ENCODE measurements at places on chromosomes 4 and X.

DNA sequence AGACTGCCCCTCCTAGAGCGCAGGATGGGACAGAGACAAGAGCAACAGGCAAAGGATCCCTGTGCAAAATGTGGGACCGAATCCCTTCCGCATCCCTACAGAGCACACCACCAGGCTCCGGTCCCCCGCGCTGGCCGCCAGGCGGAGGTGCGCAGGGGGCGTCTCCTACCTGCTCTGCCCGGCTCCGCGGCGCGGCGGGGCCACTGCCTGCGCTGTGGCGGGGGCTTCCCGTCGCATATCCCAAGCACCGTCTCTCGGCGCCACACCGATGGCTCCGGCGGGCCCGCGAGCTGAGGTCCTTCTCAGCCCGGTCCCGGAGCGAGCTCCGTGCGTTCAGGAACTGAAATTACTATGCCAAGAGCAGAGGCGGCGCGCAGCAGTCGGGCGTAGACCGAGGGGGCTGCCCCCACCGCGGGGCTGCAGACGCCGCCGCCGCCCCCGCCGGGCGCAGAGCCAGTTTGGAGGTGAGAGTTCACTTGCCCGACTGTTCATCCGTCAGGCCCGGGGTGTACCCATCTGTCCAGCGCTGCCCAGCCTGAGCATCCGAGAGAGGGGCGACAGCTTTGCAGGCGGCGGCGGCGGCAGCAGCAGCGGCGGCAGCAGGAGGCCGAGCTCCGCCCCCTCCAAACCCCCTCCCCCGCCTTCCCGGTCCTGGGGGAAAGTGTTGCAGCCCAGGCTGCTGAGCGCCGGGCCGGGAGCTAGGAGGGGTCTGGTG lies at the start of gene GPRIN3:
GPRIN3 (minus strand) TSS at position 355 of the 715 bp plus-strand sequence. CDS start 57,690 bp downstream, outside the sequence.
- peak; percentile 54 for DNase-seq

DNA sequence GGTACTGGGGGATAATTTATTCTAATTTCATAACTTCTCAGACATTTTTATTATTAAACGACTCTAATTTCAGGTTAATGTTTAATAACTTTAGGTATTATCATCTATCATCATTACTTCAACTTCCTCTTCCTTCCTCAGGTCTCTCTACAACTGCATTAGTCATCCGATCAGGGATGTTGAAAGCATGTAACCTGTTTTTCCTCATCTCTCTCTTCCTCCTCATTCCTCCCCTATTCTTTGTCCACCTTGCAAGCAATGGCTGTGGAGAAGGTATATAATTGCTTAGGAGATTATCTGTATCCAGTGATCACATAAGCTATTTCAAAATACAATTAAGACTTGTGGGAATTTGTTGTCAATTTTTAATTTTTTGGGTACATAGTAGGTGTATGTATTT lies 632.6 kb upstream of the DIAPH2 start:
- no peak for DNase-seq

DNA sequence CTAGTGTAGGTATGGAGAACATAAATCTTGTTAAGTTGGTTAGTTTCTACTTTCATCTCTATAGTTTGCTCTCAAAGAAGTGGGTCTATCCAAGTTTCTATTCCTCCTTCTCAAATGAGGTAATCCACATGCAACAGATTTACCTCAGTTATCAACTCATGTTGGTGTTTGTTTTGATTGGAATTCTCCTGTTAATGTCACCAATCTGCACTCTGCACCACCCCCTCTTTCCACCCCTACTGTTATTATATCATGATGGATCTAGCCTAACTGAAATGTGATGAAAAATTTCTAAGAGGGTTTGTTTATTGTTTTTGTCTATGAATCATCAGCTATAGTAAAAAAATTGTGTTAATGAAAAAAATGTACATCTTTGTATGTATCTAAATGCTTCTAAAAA lies 66.1 kb downstream of the AGTR2 start:
- no peak for DNase-seq

DNA sequence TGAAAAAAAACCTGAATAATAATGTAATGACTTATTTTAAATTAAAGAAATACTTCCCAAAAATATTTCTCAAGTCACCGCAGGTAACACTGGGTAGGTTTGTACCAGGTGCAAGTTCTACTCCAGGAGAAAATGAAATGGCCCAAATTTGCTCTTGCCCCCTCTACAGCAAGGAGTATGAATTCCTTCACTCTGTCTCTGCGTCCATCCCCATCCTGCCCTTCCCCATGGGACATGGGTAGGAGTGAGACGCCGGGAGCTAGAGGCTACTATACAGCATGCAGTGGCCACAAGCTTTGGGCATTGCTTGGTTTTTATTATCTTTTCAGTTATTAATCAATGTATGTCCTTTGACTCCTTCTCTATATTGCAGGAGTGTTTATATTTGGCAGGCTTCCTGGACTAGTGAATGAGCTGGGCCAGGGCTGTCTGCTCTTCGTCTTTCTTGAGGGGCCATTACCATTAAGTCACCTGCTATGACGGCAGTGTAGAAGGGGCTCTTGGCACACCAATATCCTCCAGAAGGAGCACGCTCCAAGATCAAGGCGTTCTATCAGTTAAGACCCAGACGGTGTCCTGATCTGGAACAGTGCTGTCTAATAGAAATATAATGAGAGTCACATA lies 149.6 kb downstream of the ENPP6 start:
- DNase-seq: no peak

DNA sequence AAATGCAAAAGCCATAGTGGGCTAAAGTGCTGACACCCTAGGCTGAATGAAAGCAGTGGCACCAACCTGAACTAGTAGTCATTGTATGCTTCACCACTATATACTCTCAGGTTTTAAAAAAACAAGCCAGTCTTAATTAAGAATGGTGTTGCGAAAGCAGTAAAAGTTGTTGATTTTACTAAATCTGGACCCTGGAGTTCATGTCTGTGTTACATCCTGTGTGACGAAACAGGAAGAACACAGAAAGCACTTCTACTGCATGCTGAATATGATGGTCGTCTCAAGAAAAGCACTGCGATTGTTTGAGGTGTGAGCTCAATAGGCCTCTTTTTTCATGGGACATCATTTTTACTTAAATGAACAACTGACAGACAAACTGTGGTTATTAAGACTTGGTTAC lies 24.2 kb upstream of the GDPD2 start:
- DNase-seq: no peak

DNA sequence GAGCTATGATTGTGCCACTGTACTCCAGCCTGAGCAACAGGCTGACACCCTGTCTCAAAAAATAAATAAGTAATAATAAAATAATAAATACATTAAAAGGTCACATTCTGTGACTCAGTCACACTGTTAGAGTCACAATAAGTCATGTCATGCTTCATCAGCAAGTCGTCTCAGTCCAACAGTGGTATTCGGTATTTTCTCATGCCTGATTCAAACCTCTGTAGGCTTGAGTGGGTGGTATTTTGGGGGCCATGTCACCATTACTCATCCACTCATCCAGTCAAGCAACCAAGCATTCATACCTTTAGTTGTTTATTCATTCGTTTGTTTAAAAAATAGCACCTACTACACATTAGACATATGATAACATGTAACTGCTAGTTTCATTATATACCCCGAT lies 46.9 kb downstream of the SUPT20HL2 start:
- no peak for DNase-seq

GRCh38 chrX:24298191-24298590 lies 15.7 kb downstream of the SUPT20HL2 start:
- no peak for DNase-seq

DNA sequence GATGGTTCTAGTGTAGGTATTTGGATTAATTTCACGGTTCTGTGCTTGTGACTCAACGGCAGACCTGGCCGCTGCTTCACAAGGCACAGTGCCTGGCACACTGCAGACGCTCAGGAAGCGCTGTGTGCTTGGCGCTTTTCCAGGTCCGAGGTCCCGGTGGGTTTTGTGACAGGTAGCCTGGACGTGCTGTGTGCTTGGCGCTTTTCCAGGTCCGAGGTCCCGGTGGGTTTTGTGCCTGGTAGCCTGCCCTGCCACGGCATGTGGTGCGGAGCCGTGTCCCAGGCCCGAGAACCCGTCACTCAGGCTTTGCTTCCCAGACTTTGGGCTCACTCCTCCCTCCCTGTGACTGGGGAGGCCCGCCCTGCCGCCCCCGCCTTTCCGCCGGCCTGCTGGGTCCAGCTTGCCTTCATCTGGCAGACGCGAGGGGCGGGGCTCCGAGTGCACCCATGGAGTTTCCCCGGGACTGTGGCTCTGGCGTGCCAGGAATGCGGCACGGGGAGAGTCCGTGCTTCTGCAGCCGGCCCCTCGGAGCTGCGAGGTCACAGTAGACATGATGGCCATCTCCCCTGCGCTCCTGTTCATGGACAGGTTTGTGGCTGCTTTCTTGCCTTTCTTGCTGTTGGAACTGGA lies 44.2 kb downstream of the TBC1D14 start:
- no peak for DNase-seq

DNA sequence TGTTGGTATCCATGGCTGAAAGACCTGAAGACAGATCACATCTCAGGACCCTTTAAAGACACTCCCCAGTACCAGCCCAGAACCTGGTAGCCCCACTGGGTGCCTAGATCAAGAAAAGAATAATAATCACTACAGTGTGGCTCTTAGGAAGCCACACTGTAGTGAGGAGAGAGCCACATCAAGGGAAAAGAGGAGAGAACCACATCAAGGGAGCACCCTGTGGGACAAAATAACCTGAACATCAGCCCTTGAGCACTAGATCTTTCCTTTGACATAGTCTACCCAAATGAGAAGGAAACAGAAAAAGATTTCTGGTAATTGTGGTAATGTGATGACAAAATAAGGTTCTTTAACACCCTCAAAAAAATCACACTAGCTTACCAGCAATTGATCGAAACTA lies 15.3 kb downstream of the RTL3 start:
- DNase-seq: no peak

GRCh38 chrX:50581405-50581804 lies 110.8 kb upstream of the DGKK start:
- DNase-seq: no peak

DNA sequence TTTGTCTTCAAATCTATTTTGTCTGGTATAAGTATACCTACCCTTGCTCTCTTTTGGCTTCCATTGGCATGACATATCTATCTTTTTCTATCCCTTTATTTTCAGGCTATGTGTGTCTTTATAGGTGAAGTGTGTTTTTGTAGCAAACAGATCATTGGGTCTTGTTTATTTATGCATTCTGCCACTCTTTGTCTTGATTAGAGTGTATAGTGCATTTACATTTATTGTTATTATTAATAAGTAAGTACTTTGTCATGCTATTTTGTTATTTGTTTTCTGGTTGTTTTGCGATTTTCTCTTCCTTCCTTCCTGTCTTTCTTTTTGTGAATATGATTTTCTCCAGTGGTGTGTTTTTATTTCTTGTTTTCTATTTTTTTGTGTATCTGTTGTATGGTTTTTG lies 188.6 kb downstream of the GLUD2 start:
- DNase-seq: no peak

DNA sequence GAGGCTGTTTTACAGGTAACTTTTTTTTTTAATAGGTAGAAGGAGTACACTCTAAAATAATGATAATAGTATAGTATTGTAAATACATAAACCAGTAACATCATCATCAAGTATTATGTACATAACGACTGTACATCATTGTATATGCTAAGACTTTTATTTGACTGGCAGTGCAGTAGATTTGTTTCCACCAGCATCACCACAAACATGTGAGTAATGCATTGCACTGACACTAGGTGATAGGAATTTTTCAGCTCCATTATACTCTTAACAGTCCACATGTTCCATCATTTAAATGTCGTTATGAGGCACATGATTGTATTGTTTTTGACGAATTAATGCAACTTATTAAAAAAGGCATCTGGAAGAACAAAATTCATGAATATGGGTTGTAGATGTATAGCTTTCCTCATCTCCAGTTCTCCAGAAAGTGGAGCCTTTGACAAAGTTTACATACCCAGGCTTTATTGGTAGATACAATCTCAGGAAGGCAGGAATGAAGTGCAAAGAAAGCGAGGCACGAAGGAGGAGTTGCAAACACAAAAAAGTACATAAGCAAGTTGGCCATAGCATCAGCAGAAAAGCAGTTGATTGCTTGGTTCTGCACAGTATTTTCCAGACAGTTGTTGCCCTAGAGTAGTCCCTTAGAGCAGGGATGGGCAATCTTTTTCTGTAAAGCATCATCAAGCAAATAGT lies 336.9 kb upstream of the NR3C2 start:
- DNase-seq: no peak

DNA sequence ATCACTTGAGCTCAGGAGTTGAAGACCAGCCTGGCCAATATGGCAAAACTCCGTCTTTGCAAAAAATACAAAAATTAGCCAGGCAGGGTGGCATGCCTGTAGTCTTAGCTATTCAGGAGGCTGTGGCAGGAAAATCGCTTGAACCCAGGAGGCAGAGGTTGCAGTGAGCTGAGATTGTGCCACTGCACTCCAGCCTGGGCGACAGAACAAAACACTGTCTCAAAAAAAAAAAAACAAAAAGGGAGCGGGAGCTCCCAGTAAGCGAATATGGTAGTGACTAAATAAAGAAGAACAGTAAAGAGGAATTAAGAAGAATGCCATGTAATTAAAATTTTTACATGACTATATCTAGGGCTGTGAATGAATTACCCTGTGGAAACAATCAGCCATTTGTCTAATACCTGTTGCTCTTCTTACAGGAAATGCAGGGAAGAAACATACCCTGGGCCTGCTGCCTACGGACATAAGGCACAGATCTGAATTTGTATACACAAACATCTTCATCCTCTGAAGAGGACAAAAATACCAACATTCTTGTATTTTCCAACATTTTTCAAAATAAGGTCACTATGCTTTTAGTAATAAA lies 11.4 kb downstream of the WDFY3 start:
- no peak for DNase-seq

DNA sequence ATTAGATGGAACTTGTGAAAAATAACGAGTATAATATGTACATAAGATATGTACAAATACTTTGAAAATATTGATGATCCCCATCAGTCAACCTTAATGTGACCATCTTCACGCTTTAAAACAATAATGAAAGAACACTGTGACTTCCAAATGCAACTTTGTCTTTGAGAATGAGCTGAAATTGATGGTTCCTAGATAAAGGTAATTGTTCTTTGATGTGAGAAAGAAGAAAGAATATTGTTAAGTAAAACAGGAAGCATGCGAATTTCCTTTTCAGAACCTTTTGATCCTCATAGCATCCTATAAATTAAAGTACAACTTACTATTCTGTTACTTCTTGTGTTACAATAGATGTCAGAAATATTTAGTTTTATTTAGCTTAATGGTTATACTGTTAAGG lies 22.2 kb downstream of the IL2 start:
- no peak for DNase-seq
